ENCODE measurements at places on chromosomes 4 and X.

- DNase-seq, result no peak
Observed at GRCh38 chr4:182206266-182206665, 36.9 kb upstream of the TENM3 start.

DNA sequence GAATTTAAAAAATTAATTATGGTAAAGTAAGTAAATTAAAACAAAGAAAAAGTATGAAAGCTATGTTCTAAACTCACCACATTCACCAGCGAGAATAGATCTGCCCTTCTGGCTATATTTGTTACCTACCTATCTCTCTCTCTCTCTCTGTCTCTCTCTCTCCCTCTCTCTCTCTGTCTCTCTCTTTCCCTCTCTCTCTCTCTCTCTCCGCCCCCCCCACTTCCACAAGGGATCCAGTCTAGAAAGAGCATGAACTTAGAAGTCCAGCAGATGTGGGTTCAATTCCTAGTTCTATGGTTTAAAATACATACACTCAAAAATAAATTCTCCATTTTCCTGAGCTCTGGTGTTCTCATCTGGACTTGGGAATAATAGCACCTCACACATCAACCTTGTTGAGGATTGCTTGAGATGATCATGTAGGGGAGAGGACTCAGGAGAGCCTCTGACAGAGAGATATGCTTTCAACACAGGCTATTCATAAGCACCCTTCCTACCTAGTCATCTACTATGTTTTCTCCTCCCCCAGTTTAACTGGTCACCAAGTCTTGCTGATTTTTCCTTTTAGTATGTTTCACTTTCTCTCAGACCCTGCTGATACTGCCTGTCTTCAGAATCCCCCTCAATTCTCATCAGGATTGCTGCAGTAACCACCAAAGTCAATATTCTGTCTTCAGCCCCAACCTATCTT lies 64.7 kb downstream of the SLC7A11 start:
- DNase-seq, result no peak

GRCh38 chrX:136191171-136191570 lies 43.8 kb downstream of the FHL1 start:
- DNase-seq, result no peak

GRCh38 chr4:177321647-177322046 lies 12.0 kb downstream of the NEIL3 start:
- no peak for DNase-seq

- DNase-seq, result no peak
Observed at GRCh38 chr4:1300466-1301455, 11.1 kb downstream of the MAEA start.

GRCh38 chr4:151771664-151772063 lies 10.9 kb upstream of the GATB start:
- no peak for DNase-seq

DNA sequence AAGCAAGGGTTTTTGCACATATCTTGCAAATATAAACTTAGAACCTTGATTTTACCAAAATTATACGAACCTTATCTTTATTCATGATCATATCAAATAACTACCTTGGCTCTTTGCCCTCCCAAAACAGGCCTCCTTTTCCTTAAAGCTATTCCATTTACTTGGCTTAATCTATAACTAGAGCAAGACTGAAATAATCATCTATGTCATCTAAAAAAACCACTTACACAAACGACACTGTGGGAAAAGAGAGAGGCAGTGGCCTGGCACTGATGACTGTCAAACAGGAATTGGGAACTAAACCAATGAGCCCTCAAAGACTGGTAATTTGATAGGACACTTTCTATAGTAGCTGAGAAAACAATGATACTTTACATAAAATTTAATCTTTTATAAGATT lies 11.7 kb upstream of the PTPN13 start:
- DNase-seq, result no peak

GRCh38 chr4:41877020-41877796 lies 58.0 kb upstream of the TMEM33 start:
- DNase-seq, result no peak

DNA sequence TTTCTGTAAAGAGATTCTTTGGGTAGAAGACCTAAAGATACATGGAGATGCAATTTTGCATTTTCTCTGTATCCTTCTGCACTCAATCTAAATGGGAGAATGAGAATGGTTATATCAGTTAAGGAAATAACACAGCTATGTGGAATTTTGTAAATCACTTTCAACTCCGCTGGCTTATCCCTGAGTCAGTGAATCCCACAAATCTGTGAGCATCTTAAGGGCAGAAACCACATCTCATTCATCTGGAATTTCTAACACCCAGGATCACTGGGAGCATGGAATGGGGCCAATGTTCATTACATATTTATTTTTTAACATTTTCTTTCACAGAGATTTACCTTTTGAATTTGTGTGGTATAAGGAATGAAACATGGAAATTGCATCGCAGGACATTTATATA lies 167.8 kb downstream of the CFAP47 start:
- no peak for DNase-seq

DNA sequence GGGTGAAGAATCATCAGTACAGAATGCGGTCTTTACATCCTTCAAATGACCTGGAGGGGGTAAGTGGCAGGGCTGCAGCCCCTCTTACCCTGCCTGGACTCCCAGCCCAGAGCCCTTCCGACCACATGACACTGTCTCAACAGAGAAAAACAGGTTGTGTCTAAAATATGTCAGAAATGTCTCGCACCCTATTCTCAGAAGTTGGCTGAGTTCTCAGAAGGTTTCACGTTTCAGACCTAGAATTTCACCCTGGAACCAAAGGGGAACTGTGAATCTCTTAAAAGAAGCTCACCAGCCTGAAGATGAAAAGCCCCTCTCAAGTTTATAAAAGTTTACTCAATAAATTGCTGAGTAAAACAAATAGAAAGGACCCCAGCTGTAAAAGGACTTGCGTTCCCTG lies 7.0 kb upstream of the CRMP1 start:
- no peak for DNase-seq

DNA sequence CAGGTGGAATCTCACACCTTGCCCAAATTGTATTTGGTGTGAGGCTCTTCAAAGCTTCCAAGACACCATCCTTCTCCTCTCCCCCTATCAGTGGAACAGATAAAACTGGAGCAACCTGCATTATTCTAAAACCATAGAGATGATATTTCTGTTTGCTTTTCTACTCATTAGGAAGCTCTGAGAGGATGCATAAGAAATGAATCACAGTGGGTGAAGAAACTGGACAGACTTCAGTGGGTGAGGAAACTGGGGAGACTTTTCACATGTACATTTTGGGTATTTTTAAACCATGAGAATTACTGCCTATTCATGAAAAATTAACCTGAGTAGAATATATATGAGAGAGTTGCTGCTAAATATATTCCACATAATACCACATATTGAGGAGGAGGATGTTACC lies 16.4 kb downstream of the HAND2 start:
- DNase-seq, result no peak

DNA sequence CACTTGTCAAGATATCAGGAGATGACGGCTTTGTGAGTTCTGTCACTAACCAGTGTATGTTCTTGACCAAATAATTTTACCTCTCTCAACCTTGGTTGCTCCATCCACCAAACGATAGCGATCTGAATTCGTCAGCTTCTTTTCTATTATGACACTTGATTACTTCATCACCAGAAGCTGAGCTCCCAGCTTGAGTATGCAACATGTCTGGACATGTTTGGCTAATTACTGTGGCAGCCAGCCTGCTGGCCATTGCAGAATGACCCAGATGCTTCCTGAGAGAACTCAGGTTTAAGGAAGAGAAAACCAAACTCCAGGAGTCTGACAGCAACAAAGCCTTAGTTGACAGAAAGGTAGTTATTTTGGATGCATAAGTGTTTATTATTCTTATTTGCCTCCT lies 46.4 kb upstream of the PARM1 start:
- DNase-seq, result no peak

GRCh38 chrX:123988423-123989111 lies 27.1 kb downstream of the STAG2 start:
- no peak for DNase-seq

DNA sequence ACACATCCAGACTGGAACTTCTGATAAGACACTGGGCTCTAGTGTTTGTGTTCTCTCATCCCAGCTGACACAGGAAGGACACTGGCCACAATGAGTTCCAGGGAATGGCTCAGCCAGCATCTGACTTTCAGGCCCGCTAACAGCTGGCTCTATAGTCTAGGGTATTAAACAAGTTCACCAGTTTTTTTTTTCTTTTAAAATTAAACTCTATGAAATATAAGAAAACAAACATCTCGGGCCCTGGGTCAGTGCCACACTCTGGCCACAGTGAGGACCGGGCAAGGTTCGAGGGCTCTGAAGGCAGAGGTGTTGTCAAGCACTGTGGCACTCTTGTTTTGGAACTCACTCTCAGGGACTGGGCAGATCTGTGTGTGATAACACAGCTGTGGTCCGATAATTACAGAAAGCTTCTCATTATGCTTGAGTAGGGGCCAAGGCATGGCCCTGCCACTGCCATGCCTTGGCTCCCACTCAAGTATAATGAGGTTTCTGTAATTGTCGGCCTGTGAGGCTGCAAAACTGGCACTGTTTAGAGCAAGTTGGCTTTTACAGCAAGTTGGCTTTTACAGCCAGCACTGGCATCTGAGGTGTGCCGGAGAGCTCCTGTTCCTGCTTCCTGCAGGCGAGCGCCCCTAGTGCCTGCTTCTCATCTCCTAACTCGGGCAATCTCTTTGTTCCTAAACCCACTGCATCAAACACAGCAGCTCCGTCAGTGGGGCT lies 62.8 kb downstream of the PPP1R2C start:
- DNase-seq, result peak; percentile 20

DNA sequence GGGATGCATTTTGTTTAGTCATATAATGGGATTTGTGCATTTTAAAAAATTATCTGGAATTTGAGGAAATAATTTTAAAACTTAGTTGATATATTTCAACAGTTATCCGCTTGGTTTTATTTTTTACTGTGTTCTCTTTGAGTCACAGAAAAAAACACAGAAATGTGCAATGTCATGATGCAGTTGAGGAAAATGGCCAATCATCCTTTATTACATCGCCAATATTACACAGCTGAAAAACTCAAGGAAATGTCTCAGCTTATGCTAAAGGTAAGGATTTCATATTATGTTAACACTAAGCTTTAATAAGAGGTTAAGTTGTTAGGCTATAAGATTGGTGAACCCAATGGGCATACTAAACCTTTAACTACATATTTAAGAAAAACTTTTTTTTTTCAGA lies 63.9 kb downstream of the HPGDS start:
- no peak for DNase-seq

GRCh38 chrX:97446298-97446882 lies 562.7 kb downstream of the RPA4 start:
- no peak for DNase-seq

GRCh38 chr4:7620086-7620813 lies 185.5 kb upstream of the PSAPL1 start:
- no peak for DNase-seq

DNA sequence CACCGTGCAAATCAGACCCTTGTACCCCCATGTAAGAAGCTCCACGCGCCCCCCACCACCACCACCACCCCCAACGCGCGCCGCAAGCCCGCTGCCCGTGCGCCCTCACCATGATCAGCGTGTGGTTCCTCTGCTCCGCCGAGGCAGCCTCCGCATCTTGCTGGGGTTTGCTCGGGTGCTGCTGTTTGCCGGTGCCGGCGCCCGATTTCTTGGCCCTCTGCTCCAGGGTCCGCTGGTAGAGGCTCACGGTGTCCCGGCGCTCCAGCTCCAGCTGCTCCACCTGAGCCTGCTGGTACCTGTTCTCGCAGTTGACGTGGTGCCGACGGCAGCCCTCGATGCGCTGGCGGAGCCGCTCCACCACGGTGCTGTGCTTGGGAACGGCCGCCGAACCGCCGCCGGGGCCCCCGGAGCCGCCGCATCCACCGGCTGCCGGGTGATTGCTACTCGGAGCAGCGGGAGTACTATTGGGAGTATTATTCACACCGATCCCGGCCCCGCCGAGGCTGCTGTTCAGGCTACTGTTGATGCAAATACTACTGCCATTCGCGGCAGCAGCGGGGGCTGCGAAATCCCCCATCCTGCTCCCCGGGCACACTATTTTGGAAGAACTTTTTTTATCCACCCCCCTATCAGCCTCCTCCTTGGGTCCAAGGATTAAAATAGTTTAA lies 1.1 kb downstream of the MAML3 start:
- DNase-seq, result peak; percentile 7

GRCh38 chr4:7336732-7337131 lies 98.0 kb downstream of the PSAPL1 start:
- no peak for DNase-seq
